Neuronal stem cell (in vitro differentiated cells): ENCODE measurements at places on chromosomes 7 and 10.

GRCh38 chr10:61973169-61973568, 71.7 kb downstream of the ARID5B start:
- DNase-seq, result no peak
- H3K36me3 ChIP-seq, result no peaks in the 10 kb centered on the region
- no peaks in the 10 kb centered on the region for H3K4me1 ChIP-seq
- H3K4me3 ChIP-seq, result no peak overlapping the region
- H3K27ac ChIP-seq, result no peak overlapping the region
- no peaks in the 10 kb centered on the region for H3K27me3 ChIP-seq

- H3K27ac ChIP-seq, result no peak overlapping the region
- DNase-seq, result no peak
- no peak overlapping the region for H3K4me3 ChIP-seq
Measured at GRCh38 chr7:80466636-80467035, 45.2 kb downstream of the GNAT3 start.

DNA sequence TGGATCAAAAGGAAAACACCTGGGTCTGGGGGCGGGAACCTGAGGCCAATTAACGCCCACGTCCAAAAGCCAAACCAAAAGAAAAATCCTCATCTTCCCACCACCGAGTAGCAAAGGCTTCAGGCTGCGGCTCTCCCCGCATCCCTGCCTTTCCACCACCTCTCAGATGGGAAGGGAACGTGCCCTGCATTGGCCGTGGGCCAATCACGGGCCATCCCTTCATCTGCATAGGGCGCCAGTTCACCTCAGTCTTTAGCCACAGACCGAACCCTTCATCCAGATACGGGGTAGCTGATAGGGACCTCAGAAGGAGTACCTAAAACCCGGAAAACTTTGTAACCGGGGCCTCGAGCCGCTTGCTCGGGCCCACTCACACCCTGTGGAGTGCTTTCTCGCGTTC, 626 bp downstream of the PRPF18 start:
- peak overlapping the region; percentile 82 for H3K4me3 ChIP-seq
- no peak overlapping the region for H3K27ac ChIP-seq
- peaks cover 4% of the 10 kb centered on the region for H3K4me1 ChIP-seq
- peaks cover under 1% of the 10 kb centered on the region for H3K36me3 ChIP-seq

DNA sequence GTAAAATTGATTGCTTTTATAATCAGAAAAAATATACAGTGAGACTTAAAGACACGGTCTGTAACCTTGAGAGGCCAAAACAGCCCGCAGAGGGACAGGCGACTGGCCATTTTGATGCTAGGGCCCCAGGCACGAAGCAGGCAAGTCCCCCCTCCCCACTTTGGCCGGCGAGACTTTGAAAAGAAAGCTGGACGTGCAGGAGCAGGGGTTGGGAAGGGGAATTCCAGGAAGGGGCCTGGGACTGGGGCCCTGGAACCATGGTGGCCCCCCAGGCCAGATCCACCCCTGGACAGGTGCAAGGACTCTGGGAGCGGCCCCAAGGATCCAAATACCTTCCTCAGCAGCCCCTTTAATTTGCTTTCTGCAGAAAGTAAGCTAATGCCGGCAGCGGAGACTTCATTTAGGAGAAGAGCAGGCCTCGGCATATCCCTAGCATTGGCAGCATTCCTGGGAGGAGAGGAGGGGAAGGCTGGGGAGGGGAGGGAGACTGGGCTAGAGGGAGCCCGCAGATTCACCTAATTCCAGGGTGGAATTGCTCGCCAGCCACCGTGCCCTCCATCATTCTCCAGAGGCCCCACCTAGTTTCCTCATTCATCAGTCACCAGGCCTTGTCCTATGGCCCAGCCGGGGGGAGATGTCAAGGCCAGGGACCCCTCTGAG, 24.9 kb upstream of the TNRC18 start:
- no peaks in the 10 kb centered on the region for H3K36me3 ChIP-seq
- no peak for DNase-seq
- no peak overlapping the region for H3K4me3 ChIP-seq
- no peaks in the 10 kb centered on the region for H3K27me3 ChIP-seq
- H3K4me1 ChIP-seq, result peaks cover 36% of the 10 kb centered on the region

DNA sequence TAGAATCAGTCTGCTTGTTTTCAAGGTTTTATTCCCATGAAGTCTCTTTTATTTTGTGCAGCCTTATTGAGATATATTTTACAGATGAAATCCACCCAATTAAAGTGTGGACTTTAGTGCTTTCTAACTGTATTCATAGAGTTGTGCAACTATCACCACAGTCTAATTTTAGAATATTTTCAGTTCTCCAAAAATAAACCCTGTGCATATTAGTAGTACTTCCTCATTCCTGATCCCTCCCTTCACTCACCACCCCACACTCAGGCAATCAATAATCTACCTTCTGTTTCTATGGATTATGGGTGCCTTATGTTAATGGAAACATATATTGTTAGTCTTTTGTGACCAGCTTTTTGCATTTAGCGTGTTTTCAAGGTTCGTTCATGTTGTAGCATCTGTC, 185.7 kb upstream of the TMEM72 start:
- H3K4me3 ChIP-seq, result no peak overlapping the region
- H3K27ac ChIP-seq, result no peak overlapping the region
- H3K27me3 ChIP-seq, result no peaks in the 10 kb centered on the region
- no peaks in the 10 kb centered on the region for H3K4me1 ChIP-seq

DNA sequence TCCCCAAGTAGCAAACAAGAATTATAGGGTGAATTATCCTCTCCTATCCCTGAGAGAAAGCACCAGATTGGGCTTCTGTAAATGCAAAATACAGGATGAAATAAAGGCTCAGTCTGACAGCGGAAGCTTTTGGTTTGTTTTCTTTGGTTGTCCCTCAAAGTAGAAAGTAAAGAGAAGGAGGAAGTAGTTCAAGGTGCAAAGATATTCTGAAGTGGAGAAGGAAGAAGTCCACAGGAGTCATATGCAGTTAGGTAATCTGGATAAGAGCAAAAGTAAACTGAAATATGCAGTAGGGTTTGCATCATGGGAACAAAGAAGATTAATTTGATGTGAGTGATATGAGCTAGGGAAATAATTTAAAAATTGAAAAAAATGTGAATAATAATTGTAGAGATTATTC, 1071.9 kb downstream of the CNTNAP2 start:
- no peaks in the 10 kb centered on the region for H3K27me3 ChIP-seq
- H3K27ac ChIP-seq, result no peak overlapping the region
- H3K4me1 ChIP-seq, result peaks cover 4% of the 10 kb centered on the region
- no peaks in the 10 kb centered on the region for H3K36me3 ChIP-seq
- no peak for DNase-seq

DNA sequence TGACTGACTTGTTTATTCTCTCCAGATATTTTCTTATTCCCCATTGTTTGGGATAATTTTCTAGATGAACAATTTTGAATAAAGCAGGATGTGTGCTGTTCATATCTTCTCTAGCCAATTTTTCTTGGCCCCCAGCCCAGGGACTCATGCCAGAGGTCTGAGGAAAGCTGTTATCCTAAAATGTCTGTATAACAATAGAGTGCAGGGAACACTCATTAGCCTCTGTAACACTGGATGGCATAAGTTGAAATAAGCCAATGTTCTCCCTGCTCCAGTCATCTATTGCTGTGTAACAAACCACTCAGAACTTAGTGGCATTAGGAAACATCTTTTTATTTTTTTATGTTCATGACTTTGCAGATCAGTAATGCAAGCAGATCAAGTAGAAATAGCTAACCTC, 121.7 kb upstream of the TRIM24 start:
- no peak overlapping the region for H3K27ac ChIP-seq
- H3K27me3 ChIP-seq, result no peaks in the 10 kb centered on the region
- no peak for DNase-seq

DNA sequence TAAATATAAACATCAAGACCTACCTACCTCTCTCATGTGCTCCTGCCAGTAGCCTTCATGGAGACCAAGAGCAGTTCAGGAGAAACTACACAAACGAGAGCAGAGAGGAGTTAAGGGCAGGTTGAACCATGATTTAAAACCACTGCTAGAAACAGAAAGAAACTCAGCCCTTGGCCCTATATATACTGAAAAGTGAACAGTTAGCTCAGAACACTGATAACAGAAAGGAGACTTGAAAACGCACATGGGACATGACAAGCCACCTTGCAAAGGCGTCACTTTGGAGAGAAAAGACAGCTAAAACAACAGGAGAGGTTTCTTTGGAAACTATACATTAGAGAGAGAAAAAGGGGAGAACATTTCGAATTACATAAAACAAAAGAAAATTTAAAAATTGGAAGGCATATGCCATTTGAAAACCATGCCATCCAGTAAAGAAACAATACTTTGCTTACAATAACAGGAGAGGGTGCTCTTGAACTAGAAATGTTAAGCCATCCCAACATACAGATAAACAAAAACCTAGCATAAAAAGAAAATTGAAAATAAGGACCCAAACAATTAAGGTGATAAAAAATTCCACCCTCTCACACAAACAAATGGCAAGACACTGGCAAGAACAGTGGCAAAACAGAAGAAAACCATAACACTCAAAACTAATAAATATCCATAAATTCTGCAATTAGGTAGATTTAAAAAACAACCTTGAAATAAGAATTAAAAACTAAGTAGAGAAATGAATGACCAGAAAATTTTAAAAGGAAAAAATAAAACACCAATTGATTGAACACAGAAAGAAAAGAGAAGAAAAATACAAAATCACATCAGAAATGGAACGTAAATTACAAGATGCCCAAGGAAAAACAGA, 232.7 kb downstream of the IMMP2L start:
- no peak for DNase-seq
- H3K4me3 ChIP-seq, result no peak overlapping the region
- no peaks in the 10 kb centered on the region for H3K36me3 ChIP-seq
- no peak overlapping the region for H3K27ac ChIP-seq
- no peaks in the 10 kb centered on the region for H3K27me3 ChIP-seq

DNA sequence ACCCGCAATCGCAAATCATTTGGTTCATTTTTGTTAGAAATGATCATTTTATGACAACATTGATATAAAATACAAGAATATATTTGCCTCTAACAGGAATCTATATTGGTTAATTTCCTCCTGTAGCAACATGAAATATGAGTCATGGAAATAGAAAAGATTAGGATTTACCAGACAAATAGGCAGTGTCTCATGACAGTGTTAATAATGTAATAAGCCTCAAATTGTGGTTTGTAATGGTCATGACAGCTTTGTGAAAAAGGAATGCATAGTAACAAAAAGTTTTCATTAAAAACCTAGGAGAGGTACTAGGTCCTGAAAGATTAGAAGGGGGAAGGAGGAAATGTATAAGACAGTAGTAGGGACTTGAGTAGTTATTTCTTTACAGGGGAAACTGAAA, 7.9 kb upstream of the SLK start:
- no peaks in the 10 kb centered on the region for H3K4me1 ChIP-seq
- no peak overlapping the region for H3K27ac ChIP-seq
- DNase-seq, result no peak
- H3K36me3 ChIP-seq, result no peaks in the 10 kb centered on the region
- H3K27me3 ChIP-seq, result no peaks in the 10 kb centered on the region

- peaks cover 7% of the 10 kb centered on the region for H3K27me3 ChIP-seq
- H3K4me3 ChIP-seq, result no peak overlapping the region
- no peak overlapping the region for H3K27ac ChIP-seq
- no peak for DNase-seq
Measured at GRCh38 chr10:6738112-6738768, 158.2 kb upstream of the PRKCQ start.

DNA sequence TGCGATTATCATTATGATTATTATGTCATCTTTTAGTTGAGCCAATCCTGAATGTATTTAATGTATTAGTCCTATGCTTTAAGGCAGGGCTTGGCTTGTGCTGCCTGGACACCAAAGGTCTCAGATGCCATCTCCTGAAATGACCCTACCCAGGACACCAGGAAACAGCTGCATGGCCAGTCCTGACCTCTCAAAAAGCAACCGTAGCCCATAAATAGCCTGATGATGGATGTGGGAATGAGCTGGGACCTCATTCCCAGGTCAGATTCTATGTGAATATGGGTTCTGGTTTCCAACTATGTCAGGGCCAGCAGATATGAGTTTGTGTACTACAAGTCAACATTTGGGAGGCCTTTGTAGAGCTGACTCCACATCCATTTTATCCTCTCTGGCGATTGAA, 438.4 kb downstream of the NRG3 start:
- no peak overlapping the region for H3K4me3 ChIP-seq
- no peaks in the 10 kb centered on the region for H3K27me3 ChIP-seq
- no peak overlapping the region for H3K27ac ChIP-seq
- H3K4me1 ChIP-seq, result peaks cover 1% of the 10 kb centered on the region
- H3K36me3 ChIP-seq, result no peaks in the 10 kb centered on the region

GRCh38 chr10:133324198-133324792, 12.4 kb downstream of the CALY start:
- peak overlapping the region; percentile 39 for H3K27ac ChIP-seq
- no peak for DNase-seq
- no peaks in the 10 kb centered on the region for H3K36me3 ChIP-seq
- peaks cover 13% of the 10 kb centered on the region for H3K4me1 ChIP-seq
- peaks cover 41% of the 10 kb centered on the region for H3K27me3 ChIP-seq
